ENCODE measurements at places on chromosomes 4 and X. TPM values are rescaled to one million over a fixed set of nuclear protein-coding genes. Genes with fewer than 3 reads are reported as not detected.
A peak's percentile ranks its signal among the peaks of the same experiment; 100 is the strongest.

- DNase-seq, result peak; percentile 67
Observed at GRCh38 chr4:77092975-77093374, 17.2 kb upstream of the CCNI start.

SYTL5 gene
- total RNA-seq, result not detected

DNA sequence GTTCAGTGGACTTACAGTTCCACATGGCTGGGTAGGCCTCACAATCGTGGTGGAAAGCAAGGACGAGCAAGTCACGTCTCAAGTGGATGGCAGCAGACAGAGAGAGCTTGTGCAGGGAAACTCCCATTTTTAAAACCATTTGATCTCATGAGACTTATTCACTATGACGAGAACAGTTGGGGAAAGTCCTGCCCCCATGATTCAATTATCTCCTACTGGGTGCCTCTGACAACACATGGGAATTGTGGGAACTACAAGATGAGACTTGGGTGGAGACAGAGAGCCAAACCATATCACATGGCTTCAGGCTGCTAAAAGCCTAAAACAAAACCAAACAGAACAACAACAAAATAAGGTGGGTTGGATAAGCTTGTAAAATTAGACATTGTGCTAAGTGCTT lies 194.4 kb upstream of the CPEB2 start:
- no peak for DNase-seq

- no peak for DNase-seq
Observed at GRCh38 chrX:136192839-136193414, 45.6 kb downstream of the FHL1 start.

- no peak for DNase-seq
Observed at GRCh38 chr4:153113838-153114105, 90.5 kb upstream of the TRIM2 start.

DNA sequence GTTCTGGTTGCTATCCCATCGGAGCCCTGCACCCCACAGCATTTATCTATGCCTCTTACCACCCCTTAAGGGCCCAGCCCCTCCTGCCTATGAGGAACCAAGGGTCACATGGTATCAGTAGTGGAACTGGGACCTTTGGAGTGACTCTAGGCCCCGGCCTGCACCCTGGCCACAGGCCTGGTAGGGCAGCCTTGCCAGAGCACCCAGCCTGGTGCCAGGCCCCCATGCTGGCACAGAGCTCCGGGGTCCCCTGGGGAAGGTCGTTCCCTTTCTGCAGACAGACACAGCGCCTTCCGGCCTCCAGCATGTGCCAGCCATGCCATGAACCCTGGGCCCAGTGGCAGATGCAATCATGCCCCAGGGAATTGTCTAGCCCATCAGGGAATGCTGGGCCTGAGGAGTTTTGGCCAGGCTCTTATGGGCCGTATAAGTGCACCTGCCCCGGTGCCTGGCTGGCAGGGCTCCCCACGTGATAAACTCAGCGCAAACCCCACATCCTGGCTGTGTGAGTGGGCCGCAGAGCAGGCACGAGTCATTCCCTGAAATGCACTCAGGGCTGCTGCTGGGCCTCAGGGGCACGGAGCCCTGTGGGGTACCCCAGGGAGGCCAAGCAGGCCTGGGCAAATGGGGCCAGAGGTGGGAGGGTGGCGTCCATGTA lies 19.8 kb upstream of the ADD1 start:
- no peak for DNase-seq

SCD5 gene
- total RNA-seq, result 55.6 TPM

GRCh38 chrX:49041744-49042580 lies 1.2 kb downstream of the TFE3 start:
- peak; percentile 24 for DNase-seq

GRCh38 chr4:3613967-3614730 lies 81.9 kb upstream of the LRPAP1 start:
- DNase-seq, result no peak

SERTM2 gene
- not detected for total RNA-seq
